ENCODE measurements at places on chromosomes 4 and X.

- no peak for DNase-seq
Measured at GRCh38 chr4:112170451-112170993, 25.3 kb downstream of the FAM241A start.

DNA sequence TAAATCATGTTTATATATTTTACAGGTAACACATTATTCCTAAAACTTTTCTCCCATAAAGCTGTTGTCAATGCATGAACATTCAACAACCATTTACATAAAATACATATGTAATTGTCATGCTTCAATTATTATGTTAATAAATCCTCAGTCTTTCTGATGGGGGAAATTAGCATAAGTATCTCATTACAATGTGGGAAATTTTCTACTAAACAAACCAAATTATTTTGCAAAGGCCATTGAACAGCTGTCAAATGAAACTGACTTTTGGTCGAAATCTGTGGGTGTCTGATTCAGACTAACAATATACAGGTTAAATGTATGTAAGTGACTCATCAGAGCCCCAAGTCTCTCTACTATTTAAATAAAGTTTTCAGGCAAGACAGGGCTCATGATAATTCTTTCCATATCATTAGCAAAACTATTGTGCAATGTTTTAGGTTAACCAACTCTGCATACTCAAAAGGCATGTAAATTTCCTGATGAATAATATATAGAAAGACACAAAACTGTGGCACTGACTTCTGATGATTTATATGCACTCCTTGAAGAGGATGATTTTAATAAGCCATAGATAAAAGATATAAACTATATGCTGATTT is 795.3 kb upstream of the AADAT start:
- no peak for DNase-seq

DNA sequence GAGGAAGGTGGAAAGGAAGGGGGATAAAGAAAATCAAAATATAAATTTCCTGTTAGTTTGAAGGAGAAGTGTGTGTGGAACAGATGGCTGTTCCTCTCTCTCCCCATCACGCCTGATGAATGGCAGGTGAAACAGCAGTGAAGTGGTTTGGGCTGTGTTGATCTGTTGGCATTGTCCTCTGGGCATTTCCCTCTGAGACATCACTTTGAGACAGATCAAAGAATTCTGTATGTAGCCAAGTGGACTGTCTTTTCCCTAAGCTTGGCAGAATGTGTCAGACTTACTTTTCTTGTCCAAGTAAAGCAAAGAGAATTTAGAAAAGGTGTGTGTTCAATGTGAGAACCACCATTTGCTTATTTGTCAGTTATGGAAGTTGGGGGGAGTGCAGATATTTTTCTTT is 47.5 kb downstream of the SEPTIN11 start:
- DNase-seq: no peak

DNA sequence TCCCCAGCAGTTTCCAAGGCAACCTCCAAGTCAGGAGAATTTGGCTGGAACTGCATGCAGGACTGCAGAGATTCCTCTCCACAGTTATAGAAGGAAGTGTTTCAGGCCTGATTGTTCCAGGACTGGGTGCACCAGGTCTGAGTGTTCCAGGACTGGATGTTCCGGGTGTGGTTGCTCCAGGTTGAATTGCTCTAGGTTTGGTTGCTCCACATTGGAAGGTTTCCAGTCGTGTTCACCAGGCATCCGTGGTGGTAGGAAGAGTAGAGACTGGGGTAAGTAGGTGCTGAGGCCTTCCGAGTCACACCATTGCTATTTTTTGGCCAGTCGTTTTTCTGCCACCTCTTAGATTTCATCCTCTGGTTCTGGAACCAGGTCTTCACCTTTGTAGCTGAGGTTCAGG is 105.4 kb downstream of the MSN start:
- DNase-seq: no peak

DNA sequence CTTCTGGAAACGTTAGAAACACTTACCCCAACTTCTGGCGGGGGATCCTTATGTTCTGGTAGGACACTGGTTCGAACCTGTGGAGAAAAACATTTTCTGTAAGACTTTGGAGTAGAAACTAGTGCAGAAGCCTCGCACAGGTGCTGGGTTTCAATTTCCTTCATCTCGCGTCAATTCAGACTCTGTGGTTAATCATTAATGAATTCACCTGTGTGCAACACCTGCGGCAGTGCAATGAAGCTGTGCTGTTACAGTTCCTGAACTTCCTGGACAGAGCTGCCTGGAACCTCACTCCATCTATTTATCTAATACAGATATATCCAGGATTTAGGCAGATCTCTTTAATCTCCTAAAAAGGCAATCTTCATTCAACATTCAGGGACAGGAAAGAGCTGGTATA is 531.4 kb downstream of the INPP4B start:
- DNase-seq: no peak

- no peak for DNase-seq
Measured at GRCh38 chr4:138494931-138495330, 252.8 kb upstream of the SLC7A11 start.

GRCh38 chr4:109648266-109648996 is 54.8 kb downstream of the CASP6 start:
- DNase-seq: no peak

DNA sequence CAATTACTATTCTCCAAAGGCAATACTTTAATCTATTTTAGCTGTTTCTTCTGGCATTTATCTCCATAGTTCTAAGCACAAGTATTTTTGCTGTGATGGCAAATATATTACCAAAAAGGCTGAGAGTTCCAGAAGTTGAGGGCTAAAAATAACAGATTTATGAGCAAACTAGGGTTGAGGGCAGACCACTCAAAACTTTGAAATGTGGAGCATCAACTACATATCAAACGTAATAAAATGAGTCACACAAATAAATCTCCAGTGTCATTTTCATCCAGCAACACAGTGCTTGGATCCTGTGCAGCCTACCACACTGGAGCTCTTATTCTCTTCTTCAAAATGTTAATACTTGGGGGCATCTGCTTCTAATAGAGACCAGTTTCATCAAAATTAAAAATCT is 163.9 kb downstream of the HS3ST1 start:
- no peak for DNase-seq

DNA sequence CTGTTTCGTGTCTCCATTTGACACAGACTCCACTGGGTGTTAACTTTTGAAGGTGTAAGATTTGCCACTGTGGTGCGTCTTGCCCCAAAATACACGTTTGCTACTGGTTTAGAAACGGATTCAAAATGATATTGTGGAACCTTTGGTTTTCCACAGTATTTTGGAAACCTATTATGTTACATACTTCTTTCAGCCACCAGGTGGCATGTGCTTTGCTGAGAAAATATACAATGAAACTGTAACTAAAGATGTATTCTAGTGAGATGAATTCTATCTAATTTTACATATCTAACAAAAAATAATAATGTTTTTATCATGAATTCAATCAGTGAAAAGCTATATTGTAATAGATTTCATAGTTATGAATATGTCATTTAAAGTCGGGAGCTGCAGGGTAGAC is 28.4 kb upstream of the SLITRK4 start:
- DNase-seq: no peak

- no peak for DNase-seq
Measured at GRCh38 chrX:44470816-44471215, 71.8 kb downstream of the FUNDC1 start.

DNA sequence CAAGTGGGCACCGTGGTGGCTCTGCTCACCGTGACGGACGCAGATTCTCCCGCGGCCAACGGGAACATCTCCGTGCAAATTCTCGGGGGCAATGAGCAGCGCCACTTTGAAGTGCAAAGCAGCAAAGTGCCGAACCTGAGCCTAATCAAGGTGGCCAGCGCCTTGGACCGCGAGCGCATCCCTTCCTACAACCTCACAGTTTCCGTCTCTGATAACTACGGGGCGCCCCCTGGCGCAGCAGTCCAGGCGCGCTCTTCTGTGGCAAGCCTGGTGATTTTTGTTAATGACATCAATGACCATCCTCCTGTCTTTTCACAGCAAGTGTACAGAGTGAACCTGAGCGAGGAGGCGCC is 2.7 kb downstream of the FAT4 start:
- no peak for DNase-seq

GRCh38 chr4:128803783-128804182 is 5.7 kb upstream of the JADE1 start:
- no peak for DNase-seq

- no peak for DNase-seq
Measured at GRCh38 chr4:6532658-6533057, 42.3 kb upstream of the MAN2B2 start.

GRCh38 chr4:139368998-139369397 is 66.7 kb upstream of the NDUFC1 start:
- no peak for DNase-seq

- DNase-seq: no peak
Measured at GRCh38 chrX:27555514-27555913, 34.6 kb upstream of the DCAF8L2 start.

DNA sequence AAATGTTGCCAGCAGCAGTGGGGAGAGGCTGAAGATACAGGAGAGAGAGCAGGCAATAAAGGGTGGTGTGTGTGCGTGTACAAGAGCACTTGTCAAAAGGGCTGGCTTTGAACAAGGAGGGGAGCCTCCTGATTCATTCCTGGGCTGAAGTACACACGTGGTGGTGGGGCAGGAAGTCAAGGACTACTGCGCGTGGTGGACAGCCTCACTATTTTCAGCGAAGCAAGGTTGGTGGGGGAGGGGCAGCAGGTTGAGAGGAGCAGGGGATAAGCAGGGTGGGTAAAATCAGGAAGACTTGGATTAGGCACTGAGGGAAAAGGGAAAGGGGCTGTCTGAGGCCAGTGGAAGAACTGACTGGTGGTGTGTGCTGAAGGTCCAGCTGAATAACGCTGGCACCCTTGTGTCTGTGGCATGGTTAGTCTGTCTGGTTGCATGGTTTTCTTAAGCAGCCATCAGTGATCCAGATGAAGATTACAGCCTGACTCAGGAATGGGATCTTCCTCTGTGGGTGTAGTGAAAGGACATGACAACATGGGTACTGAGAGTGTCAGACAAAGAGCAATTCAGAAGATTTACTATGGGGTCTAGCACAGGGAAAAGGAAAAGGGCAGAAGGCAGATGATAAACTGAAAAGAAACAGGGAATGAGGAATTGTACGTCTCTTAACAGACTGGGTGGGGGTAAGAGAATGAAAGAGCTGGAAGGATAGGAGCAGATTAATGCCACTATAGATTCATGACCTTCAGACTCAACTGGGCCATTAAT is 149.8 kb downstream of the CHM start:
- no peak for DNase-seq

- no peak for DNase-seq
Measured at GRCh38 chrX:40173143-40174000, 75.6 kb upstream of the BCOR start.

Measured in activated T-cell treated with anti-CD3 and anti-CD28 coated beads, Interleukin-2, amount 50 U/mL, for 1 hour (primary cell).